Natural killer cell treated with Interleukin-12 subunit alpha and Interleukin-12 subunit beta and Interleukin-15 and Interleukin-18, amount 100 ng/mL, for 72 hours (primary cell): ENCODE measurements at places on chromosomes 11 and 22.

- no peak for DNase-seq
Observed at GRCh38 chr22:42769574-42770447, 49.1 kb upstream of the A4GALT start.

DNA sequence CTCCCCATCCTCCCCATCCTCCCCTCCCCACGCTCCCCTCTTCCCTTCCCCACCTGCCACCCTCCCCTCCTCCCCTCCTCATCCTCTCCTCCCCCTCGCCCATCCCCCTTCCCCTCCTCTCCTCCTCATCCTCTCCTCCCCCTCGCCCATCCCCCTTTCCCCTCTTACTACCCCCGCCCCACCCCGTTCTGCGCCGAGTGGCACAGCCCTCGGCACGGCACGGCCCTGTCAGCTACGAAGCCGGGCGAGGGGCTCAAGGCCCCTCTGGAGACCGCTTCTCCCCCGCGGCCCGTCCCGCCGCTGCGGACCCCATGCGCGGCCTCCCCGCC, 449.9 kb downstream of the OPCML start:
- DNase-seq, result no peak

DNA sequence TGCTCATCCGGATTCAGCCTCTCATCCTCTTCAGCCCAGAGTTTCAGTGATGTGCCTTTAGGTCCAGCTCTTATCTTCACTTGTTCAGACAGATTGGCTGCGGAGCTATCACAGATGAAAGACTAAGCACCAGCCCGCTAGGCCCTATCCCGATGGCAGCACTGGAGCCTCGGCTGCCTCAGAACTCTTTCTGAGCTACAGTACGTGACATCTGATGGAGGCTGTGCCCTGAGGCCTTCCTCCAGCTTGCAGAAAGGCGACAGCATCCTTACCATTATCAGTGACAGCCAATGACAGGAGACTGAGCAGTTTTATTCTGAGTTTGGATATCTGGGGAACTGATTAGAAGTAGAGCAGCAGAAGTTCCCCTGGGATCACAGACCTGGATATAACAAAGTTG, 4.0 kb downstream of the OR8B8 start:
- no peak for DNase-seq

- no peak for DNase-seq
Observed at GRCh38 chr11:1732418-1733008, 17.9 kb downstream of the IFITM10 start.

DNA sequence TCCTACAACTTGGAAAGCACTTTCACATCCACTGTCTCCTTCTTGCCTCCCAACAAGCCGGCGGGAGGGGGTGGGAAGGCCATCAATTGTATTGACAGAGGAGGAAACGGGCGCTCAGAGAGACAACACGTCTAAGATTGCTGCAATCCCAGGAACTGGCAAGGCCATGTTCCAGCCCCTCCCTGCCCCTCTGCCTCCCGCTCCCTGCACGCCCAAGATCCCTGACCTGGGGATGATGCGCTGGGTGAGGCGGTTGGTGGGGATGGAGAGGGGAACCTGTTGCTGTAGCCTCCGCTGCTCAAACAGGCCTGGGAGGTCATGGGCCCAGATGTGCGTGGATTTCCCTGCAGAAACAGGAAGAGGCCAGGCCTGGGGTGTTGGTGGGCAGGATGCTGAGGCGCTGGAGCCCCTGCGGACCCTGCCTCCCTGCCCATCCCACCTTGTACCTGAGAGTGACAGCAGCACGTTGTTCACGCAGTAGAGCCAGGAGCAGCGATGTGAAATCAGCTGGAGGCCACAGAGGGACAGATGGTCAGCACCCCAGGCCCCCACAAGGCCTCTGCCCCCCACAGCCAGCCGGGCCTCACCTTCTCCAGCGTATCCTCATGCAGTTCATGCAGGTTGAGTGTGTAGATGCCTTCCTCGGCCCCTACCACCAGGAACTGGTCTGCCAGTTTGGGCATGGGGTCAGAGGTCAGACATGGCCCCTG, 6.8 kb downstream of the MAP4K2 start:
- DNase-seq, result peak; percentile 32

GRCh38 chr11:106794058-106794457, 224.2 kb downstream of the GUCY1A2 start:
- DNase-seq, result no peak

- DNase-seq, result no peak
Observed at GRCh38 chr11:68579455-68579854, 104.9 kb upstream of the GAL start.

DNA sequence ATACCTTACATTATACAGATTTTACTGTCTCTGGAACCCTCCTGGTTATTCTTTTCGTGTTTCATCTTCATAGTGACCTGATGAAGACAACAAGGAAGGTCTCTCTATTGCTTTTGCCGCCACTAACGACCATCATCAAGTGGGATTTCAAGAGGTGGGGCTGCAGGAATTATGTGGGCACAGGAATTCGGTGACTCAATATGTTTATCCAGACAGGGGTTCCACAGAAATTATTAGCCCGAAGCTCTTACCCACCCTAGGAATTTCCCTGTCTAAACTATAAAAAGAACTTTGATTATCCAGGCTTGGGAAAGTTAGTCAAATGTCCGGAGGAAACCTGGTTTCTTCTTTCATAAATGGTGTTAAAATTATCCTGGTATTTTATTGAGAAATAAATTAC, 566.8 kb upstream of the TENM4 start:
- DNase-seq, result no peak

DNA sequence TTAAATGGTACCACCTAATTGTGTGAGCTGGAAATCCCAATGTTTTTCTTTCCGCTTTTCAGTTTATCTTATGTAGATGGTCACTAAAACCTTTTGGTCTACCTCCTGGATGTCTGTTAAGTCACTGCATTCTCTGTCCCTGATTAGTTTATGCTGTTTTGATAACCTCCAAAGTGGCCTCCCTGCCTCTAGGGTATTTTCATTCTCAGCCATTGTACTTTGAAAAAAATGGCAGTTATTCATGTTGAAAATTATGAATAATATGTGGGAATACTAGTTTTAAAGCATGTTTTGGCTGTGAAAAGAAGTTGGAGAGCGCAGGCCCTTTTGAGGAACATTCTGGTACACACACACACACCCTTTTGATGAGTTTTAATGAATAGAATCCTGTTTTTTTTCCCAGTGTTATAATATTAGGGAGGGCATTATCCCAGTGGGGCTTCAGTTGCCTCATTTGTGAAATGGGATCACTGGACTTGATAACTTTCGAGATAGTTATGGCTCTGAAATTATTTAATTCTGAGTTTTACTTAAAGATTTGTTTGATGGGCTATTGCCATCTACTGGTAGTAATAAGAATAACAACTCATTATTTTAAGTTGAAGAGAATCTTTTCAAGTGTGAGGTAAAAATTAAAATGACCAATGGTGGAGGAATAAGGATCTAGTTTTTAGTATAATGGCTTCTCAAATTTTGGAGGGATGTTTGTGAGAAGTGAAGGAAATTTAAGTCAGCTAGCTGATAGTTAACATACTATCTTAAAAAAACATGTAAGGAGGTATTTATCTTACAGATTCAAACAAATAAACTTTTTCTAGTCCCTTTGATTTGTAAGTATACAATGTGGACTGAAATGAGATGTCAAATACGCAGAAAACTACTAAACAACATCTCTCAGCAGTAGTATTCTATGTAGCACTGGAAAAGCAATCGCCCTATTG, 3.9 kb downstream of the FDX1 start:
- DNase-seq, result no peak

GRCh38 chr11:32829680-32830412, at the start of gene PRRG4:
PRRG4 (plus strand) TSS chr11:32829927; CDS start chr11:32830530, 603 bp downstream.
- DNase-seq, result peak; percentile 68

DNA sequence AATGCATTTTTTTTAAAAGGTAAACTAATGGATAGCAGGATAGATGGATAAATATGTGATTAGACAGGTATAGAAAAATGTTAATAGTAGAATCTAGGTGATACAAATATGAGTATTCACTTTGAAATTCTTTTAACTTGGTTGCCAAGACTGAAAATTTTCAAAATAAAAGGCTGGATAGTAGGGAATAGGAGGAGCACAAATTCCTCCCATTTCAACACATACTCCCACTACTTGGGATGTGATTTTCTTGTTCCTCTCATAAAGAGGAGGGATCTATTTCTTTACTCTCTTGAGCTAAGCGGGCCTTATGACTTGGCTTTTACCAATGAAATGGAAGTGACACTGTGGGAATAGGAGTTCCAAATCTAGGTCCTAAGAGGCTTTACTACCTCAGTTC, 35.9 kb downstream of the PIK3C2A start:
- no peak for DNase-seq

- DNase-seq, result peak; percentile 49
Observed at GRCh38 chr11:2549876-2550605, 105.2 kb downstream of the KCNQ1 start.

GRCh38 chr11:84137505-84137904, 851.3 kb upstream of the CCDC90B start:
- no peak for DNase-seq

DNA sequence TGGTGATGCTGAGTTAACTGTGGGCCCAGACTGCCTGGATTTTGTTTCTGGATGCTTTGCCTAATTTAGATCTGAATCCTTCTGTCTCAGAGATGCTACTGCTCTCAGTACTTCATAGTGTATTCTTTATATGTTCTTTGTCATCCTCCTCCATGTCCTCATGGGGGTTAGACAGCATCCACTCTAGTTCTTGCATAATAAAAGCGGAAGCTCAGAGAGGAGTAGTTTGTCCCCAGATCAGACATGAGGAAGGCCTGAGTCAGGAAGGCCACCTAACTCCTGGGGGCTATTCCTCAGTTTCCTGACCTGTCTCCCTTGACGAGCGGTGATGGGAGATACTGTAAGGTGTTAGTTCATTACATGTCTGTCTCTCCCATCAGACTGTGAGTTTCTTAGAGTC, 90.2 kb downstream of the SCN3B start:
- DNase-seq, result no peak

GRCh38 chr22:41537203-41537602, 7.1 kb downstream of the POLR3H start:
- no peak for DNase-seq

DNA sequence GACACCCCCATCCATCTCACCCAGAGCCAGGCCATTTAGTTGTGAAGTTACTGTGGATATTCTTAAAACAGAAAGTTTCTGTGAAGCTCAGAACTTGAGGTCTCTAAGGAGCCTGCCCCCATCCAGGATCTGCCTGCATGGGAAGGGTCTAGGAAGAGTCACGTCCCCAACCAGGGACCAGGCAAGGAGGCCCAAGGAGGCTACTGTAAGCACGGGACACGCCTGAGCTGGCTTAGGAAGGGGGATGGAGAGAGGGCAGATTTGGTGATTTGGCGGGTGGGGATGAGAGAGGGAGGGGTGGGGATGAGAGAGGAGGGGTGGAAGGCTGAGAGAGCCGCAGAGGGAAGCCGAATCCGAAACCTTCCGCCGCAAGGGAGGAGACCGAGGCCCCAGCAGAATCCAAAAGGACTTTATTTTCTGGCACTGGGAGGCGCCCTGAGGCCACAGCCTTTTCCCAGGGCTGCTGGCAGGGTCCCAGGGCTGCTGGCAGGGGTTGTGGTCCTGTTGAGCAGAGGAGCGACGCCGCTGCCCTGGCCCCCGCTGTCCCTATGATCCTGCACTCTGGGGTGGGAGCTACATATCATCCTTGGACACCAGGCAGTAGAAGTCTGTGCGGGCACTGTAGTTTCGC, 9.4 kb downstream of the SIGIRR start:
- peak; percentile 49 for DNase-seq

- DNase-seq, result no peak
Observed at GRCh38 chr11:119306373-119306890, 10.5 kb downstream of the MCAM start.

DNA sequence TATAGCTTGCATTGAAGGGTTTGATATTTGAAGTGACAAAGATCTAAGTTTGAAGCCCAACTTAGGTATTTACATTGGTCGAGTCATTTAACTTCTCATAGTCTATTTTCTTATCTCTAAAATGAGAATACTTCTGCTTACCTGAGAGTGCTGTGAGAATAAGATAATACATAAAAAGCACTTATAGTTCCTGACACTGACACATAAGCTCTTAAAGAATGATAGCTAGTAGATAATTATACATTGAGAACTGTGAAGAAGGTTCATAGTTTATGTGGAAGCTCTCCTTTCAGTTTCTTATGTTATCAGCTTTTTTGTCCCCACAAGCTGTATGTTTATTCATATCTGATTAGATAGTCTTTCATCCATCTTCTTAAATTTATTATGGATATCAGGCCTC, 4.8 kb downstream of the PPME1 start:
- DNase-seq, result no peak

- DNase-seq, result no peak
Observed at GRCh38 chr11:117444256-117444655, 116.6 kb downstream of the CEP164 start.

DNA sequence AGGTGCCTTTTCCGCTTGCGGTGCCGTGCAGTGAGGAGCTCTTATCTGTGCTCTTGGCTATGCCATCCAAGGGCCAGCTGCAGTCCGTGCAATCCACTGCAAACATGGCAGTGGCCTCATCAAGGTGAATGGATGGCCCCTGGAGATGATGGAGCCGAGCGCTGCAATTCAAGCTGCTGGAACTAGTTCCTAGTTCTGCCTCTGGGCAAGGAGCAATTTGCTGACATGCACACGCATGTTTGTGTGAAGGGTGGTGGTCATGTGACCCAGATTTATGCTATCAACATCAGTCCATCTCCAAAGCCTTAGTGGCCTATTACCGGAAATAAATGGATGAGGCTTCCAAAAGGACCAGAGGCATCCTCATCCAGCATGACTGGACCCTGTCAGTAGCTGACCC, 3.1 kb upstream of the EHD1 start:
- DNase-seq, result no peak

DNA sequence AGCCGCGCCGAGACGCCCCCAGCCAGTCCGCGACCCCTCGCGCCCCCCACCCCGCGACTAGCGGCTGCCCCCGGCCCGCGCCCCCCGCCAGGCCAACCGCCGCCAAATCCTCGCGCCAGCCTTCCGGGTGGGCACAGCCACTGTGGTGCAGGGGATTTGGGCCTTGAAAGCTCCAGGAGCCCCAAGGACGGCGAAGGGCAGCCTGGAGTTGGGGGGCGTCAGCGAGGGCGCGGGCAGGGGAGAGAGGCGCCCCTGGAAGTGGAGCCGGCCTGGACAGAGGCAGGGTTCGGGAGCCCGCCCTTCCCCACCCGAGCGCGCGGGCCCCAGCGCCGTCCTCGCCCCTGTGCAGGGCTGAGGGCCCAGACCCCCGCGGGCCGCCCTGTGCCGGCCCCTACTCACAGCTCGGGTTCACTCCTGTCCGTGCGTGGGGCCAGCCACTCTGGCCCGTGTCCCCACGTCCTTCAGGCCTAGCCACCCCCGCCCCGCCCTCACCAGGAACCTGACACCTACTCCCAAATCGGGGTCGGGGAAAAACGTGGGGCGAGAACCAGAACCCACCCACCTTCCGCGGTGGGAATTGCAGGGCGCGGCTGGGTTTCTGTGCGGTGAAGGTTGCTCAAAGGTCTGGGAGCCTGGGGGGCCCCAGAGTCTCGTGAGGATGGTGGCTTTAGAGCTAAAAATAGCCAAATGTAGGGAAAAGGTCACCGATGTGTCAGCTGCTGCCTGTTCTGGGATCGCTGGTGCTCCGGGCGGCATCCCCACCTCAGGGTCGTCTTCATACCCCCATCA, at the start of gene CPT1B:
Gene CPT1B, minus strand, starts transcription at position 441 of the 789 bp plus-strand sequence. CDS start 512 bp downstream, outside the sequence.
- peak; percentile 60 for DNase-seq

GRCh38 chr11:130070846-130071200, 1.1 kb downstream of the APLP2 start:
- DNase-seq, result no peak

GRCh38 chr11:71383461-71383860, 64.7 kb downstream of the DHCR7 start:
- DNase-seq, result no peak

- no peak for DNase-seq
Observed at GRCh38 chr22:38222797-38223119, 21.0 kb downstream of the MAFF start.

GRCh38 chr11:24386546-24387397, 110.1 kb upstream of the LUZP2 start:
- no peak for DNase-seq

- no peak for DNase-seq
Observed at GRCh38 chr11:66981976-66982578, 7.0 kb downstream of the C11orf86 start.
